ENCODE measurements at places on chromosomes 12 and 14.

- no peak for DNase-seq
These were observed 96.1 kb downstream of the FLRT2 start for GRCh38 chr14:85625925-85626585.

DNA sequence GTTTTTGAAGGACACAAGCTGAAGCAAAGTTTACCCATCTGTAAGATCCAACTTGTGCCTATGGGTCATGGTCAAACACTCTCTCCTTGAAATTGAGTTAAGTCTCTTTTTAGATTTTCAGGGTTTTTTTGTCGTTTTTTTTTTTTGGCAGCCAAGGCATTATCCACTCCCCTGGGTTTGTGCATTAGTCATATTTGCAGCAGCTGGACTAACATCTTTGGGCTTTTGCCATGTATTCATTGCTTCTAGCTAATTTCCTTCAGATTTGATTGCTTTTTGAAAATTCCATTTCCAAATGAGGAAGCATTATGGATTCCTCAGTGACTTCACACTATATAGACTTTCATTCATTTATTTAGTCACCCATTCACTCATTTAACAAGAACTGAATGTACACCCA lies 80.3 kb upstream of the SRRM4 start:
- DNase-seq, result no peak

GRCh38 chr12:121839993-121840761 lies 18.5 kb downstream of the HPD start:
- no peak for DNase-seq

GRCh38 chr14:65866886-65867285 lies 454.4 kb downstream of the FUT8 start:
- DNase-seq, result no peak

GRCh38 chr14:32075672-32076277 lies 1.3 kb upstream of the ARHGAP5 start:
- peak; percentile 80 for DNase-seq

- no peak for DNase-seq
These were observed 150.9 kb downstream of the MED13L start for GRCh38 chr12:116126610-116127009.

GRCh38 chr14:57493467-57494181 lies at the start of gene CCDC198:
Gene CCDC198, minus strand, starts transcription at chr14:57493857. Its CDS starts 142 bp downstream, at chr14:57493715.
- no peak for DNase-seq

- no peak for DNase-seq
These were observed 89.6 kb downstream of the DAAM1 start for GRCh38 chr14:59278111-59278510.

All from right forelimb (tissue), 1 donor.